ENCODE measurements at places on chromosomes 5 and 9.

DNA sequence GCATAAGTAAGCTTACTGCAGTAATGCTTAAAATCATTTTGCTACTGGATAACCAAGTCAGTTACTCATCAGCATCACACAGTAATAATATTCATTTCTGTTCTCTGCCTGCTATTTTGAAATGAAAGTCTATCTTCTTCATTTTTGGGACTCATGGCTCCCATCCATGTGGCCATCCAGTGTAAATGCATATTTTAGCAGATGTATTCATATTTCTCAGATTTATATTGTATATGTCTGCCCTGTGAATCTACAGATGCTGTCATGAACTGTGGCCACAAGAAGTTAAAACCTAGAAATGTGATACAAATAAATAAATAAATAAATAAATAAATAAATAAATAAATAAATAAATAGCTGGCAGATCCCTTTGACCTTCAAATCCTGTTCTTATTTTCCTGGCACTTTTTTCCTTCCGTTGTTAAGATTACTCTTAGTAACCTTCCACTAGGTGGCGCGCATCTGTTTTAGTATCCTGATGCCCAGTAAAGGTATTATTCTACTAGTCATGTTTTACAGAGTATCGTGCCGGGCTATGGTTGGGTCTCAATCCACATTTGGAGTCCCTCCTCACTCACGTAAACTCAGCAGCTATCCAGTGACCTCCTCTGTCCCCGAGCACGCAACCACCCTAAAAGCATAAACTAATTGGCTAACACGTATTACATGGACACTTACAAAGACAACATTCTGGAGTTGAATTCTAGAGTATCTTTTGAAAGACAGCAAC lies 79.2 kb upstream of the IL7R start:
- peak; percentile 82 for DNase-seq

DNA sequence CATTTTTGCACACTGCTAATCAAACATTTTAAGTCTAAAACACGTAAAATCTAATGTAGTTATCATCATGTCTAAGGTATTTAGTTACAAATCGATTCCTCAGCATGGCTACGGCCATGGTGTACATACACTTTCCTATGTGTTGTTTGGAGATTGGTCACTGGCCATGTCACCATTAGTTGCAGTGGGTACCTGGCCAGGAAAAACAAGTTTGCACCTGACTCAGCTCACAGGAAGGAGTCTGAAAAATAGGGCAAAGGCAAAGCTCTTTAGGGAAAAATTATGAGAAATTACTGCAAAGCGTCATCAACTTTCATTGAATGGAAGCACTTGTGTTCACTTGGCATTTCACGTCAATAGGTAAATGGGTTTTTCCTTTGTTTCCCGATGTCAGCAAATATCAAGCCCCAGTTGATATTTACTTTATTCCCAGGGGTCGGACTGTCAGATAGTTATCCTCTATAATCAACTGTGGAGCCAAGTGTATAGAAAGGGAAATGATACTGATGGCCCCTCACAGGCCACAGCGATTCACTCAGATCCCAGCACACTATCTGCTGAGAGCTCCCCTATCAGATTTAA lies 626.0 kb upstream of the ADAMTS16 start:
- DNase-seq, result no peak

DNA sequence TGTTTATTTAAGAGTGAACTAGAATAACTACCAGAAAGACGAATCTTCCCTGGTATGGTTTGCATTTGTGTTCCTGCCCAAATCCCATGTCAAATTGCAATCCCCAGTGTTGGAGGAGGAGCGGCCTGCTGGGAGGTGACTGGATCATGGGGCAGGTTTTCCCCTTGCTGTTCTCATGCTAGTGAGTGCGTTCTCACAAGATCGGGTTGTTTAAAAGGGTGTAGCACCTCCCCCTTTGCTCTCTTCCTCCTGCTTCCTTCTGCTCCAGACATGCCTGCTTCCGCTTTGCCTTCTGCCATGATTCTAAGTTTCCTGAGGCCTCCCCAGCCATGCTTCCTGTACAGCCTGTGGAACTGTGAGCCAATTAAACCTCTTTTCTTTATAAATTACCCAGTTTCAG lies 210.3 kb upstream of the TBC1D2 start:
- DNase-seq, result no peak

- no peak for DNase-seq
Observed at GRCh38 chr9:131812116-131812790, 72.4 kb upstream of the RAPGEF1 start.

- no peak for DNase-seq
Observed at GRCh38 chr5:142821034-142821732, 51.0 kb downstream of the ARHGAP26 start.

- DNase-seq, result no peak
Observed at GRCh38 chr5:155147222-155147621, 133.7 kb downstream of the KIF4B start.

- no peak for DNase-seq
Observed at GRCh38 chr5:172864747-172865146, 30.7 kb downstream of the ERGIC1 start.

DNA sequence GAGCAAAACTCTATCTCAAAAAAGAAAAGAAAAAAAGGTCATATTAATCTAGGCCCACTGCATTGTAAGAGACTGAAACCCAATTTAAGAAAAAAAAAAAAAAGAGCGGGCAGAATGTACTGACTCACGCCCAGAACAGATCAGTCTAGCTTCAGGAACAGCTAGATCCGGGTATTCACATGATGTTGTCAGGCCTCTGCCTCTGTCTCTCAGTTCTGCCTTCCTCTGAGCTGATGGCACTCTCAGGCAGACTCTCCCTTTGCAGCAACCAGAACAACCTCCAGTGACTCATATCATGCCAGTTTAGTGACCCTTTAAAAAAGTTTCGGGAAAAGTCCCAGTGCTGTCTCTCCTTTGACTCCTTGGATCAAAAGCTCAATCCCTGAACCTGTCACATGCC lies 53.0 kb downstream of the NEURL1B start:
- DNase-seq, result no peak

DNA sequence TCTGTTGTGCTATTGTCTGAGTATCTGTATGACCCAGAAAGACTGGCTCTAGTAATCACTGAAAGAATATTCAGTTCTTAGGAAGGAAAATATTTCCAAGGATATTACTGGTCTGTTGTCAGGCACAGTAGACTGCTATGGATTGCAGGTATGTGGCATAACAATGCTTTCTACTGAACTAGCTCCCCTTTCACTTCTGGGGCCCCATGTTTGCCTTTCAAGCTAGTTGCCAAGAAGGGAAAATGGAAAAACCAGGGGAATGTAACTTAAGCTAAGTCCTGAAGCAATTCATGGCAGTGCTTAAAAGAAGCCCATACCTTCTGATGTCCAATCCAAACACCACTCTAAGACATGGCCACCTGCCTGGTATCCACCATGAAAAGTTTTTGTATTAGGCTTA lies 375.7 kb downstream of the GLIS3 start:
- no peak for DNase-seq

- DNase-seq, result no peak
Observed at GRCh38 chr9:107973451-107973850, 483.9 kb upstream of the KLF4 start.

GRCh38 chr9:133374612-133375115 lies 1.2 kb downstream of the SURF4 start:
- DNase-seq, result peak; percentile 19

DNA sequence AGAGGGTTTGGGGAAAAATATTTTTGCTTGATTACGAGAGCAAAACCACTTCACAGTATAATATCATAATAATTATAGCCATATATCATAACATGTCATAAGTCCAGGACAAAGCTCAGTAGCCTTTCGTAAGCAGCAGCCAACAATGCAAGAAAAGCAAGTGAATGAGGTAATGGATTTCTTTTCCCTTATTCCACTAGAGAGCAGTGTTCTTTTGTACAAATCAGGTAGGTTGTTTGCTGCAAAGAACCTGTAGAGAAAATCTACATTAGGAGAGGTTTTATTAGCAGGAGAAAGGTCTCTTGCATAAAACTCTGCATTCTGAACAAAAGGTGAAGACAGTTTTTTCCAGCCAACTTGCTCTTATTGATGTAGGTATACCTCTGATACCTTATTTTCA lies 1033.4 kb downstream of the TLE4 start:
- DNase-seq, result no peak

GRCh38 chr5:163106098-163106497 lies 331.3 kb upstream of the CCNG1 start:
- no peak for DNase-seq

GRCh38 chr5:61673007-61673735 lies 341.1 kb downstream of the ZSWIM6 start:
- DNase-seq, result no peak

GRCh38 chr5:150568663-150569062 lies 60.7 kb downstream of the NDST1 start:
- no peak for DNase-seq

DNA sequence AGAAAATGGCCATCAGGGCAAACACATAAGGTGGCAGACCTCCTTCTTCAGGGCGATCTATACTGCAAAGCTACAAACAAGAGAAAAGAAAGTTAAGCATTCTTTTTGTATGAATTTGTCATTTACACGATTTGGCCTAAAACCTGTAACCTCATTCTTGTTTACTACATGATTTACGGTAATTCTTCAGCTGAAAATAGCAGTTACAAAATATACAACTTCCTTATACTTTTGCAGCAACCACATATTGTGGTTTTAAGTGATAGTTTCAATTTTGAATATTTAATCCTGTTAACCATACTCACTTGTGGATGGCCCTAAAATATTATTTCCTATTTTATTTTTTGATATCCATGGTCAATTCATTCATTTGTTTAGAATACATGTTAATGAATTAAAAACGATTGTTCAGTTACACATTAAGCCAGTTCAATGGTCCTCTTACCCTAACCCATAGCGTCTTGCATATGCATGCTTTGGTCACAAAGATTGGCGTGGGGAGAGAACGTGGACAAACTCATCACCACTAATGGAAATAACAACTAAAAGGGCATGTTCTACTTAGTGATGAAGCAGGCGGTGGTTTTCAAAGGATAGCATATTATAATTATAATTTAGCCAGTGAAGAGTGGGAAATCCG lies 16.6 kb downstream of the TUT7 start:
- peak; percentile 63 for DNase-seq

DNA sequence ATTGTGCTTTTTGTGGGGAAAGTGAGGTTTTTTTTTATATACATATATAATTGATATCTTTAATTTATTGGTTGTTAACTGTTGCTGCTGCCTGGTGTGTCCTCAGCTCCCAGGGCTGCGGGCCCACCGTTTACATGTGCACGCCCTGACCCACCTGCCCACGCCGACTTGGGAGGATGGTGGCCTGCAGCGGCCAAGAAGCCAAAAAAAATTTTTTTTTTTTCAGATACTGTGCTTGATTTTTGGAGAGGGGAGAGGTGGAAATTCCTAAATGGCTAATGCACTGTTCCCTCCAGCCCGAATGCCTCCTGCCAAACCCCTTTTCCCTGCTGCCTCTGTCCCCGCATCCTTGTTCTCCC lies 32.0 kb upstream of the HMCN2 start:
- no peak for DNase-seq

- peak; percentile 91 for DNase-seq
Observed at GRCh38 chr5:43484106-43484849, 613 bp upstream of the TMEM267 start.

DNA sequence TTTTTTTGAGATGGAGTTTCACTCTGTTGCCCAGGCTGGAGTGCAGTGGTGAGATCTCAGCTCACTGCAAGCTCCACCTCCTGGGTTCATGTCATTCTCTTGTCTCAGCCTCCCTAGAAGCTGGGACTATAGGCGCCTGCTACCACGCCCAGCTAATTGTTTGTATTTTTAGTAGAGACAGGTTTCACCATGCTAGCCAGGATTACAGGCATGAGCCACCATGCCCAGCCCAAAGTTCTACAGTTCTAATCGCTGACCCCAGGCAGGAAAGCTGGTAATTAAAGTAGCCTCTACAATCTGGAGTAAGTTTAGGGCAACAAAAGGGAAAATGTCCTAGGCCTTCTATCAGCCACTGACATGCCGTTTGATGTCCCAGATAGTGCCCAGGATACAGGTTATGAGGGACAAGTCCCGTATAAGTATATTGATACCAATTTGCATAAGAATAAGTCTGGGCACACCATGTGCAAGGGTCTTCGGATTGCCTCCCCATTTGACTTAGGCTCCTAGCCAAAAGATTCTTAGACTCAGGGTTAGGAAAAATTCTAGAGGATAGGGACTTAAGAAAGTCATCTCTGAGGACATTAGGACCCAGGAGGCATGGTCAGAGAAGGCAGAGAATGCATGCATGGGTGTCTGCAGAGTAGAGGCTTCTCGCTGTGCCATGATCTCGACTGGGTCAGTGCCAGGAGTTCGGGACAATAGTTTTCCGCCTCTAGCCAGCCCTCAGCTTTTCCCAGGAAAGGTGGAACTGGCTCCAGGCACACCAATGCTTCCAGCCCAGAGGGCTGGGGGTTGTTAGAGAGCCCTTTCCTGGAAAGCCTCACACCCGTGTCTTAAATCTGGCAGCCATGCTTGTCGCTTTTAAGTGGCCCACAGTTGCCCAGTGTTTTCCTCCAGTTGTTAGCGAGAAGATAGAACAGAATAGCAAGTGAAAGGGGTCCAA lies 1111.1 kb downstream of the TAF11L14 start:
- peak; percentile 63 for DNase-seq

DNA sequence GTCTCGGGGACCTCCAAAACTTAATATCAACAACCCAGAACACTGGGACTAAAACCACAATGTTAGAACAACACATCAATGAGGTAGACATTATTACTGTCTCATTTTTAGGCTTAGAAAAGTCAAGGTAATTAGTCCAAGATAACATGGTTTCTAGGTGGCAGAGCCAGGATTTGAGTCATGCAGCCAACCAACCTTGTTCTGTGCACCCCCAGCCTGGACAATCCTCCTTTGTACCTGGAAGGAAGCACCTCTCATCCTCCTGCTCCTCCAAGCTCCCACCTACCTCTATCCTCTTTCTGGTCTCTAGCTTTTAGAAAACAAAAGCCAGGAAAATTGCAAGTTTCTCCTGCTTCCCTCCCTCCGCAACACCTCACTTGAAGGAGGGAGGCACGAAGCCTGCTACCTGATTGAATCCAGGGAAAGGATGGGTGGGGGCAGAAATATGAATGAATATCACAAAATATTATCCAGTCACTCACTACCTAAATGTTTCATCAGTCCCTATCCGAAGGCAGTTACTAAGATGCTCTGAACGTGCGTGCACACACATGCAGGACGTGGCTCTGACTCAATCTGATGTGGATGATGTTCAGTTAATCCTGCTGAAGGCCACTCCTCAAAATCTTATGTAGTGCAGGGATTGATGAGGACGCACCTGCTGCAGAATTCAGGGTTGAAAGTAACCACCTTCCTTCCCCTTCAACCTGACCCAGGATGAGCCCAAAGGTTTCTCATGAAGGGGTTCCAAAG lies 26.3 kb upstream of the TTC1 start:
- no peak for DNase-seq

- DNase-seq, result peak; percentile 39
Observed at GRCh38 chr9:36142510-36143244, 6.1 kb downstream of the GLIPR2 start.

- DNase-seq, result no peak
Observed at GRCh38 chr9:92184041-92184564, 68.9 kb upstream of the SPTLC1 start.

GRCh38 chr5:135941711-135942110 lies 13.1 kb downstream of the LECT2 start:
- DNase-seq, result no peak
